ENCODE measurements at places on chromosomes 16 and 17.

- no peak for DNase-seq
Observed at GRCh38 chr16:25716186-25716585, 24.4 kb downstream of the HS3ST4 start.

- DNase-seq, result peak; percentile 30
Observed at GRCh38 chr17:72117535-72118334, 3.1 kb upstream of the SOX9 start.

GRCh38 chr17:39144416-39144840 is 7.0 kb downstream of the PLXDC1 start:
- peak; percentile 85 for DNase-seq

GRCh38 chr16:65919145-65919985 is 447.1 kb upstream of the CDH5 start:
- no peak for DNase-seq

DNA sequence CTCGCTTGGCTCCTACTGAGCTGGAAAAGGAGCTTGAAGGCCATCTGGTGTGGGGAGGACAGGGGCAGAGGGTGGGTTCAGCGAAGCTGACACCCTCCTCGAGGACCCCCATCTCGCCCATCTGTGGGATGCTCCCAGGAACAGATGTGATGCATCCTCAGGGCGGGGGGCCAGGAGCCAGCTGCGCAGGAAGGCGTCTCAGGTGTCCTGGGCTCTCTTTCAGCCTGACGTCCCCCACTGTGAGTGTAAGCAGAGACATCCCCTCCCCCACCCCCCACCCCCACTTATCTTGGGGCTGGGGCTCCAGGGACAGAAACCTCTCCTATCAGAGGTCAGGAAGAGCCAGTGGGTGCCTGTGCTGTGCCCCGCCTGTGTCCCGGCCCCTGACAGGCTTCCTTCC is 16.2 kb downstream of the KIF19 start:
- DNase-seq, result no peak

DNA sequence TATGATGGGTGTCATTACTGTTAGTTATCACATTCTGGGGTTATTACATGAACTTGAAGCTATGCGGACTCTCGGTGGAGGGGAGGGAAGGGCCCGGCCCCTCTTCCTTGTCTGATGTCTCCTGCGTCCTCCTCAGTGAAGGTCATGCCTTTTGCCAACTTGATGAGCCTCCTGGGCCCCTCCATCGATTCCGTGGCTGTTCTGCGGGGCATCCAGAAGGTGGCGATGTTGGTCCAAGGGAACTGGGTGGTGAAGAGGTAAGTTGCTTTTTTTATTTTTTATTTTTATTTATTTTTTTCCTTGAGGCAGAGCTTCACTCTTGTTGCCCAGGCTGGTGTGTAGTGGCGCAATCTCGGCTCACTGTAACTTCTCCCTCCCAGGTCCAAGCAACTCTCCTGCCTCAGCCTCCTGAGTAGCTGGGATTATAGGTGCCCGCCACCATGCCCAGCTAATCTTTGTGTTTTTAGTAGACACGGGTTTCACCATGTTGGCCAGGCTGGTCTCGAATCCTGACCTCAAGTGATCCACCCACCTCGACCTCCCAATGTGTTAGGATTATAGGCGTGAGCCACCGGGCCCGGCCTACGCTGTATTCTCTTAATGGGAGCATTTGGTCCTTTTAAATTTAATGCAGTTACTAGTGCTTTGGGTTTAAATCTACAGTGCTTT is 21.6 kb downstream of the POLR3E start:
- no peak for DNase-seq

DNA sequence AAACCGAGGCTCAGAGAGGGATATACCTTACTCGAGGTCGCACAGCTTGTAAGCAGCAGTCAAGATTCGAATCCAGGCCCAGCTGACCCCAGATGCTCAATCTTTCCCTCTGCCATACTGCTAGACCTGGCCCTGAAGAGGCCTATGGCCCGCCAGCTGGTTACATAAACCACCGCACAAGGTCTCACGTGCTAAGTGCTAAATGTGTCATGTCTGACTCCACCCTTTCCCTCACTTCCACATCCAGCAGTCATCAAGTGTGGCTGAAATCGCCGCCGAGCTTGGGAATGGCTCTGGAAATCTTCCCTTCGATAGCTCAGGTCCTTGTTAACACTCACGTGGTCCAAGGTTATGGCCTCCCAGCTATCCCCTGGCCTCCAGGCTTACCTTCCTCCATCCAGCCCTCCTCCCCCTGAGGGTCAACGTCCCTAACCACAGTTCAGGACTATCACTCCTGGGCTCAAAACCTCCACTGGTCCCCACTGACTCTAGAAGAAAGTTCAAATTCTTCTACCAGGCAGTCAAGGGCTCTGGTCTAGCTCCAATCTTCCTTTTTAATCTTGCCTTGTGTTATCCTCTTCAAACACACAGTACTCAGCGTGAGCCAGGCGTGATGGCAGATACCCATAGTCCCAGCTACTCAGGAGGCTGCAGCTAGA is 3.5 kb downstream of the ZBTB4 start:
- no peak for DNase-seq

DNA sequence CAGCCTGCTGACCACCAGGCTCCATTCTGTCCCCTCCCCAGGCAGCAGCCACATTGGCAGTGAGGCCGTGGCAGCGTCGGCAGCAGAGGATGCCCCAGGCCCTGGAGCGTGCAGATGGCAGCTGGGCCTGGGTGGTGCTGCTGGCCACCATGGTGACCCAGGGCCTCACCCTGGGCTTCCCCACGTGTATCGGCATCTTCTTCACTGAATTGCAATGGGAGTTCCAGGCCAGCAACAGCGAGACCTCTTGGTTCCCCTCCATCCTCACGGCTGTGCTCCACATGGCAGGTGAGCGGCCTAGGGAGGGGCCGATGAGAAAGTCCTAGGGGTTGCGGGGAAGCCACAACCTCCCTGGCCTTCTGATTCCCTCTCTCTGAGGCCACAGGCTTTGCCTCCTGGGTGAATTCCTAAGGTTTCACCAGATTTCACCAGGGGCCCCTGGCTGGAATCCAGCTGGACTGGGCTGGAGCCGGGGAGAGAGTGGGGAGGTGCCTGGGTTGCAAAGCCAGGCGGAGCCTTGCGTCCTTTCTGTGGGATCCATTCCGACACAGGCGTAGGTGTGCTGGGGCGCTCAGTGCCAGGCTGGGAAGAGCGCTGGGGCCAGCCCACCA is 5.9 kb downstream of the SLC16A5 start:
- DNase-seq, result no peak

Measured in astrocyte of the spinal cord (primary cell).